Activated CD4-positive, alpha-beta T cell treated with anti-CD3 and anti-CD28 coated beads, Interleukin-2, amount 50 U/mL, for 16 hours (primary cell): ENCODE measurements at places on chromosomes 6 and 20.

DNA sequence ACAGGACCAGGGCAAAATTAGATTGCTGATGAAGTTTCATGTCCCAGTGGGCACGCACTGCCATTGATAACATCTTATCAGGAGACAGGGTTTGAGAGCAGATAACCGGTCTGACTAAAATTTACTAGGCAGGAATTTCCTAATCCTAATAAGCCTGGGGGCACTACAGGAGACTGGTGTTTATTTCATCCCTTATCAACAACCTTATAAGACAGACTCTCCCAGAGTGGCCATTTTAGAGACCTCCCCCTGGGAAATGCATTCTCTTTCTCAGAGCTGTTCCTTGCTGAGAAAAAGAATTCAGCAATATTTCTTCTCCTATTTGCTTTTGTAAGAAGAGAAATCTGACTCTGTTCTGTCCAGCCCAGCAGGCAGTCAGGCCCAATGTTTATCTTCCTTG, 423.4 kb upstream of the IMPG1 start:
- no peak for DNase-seq

GRCh38 chr6:38054527-38055202, 235.1 kb downstream of the ZFAND3 start:
- no peak for DNase-seq

DNA sequence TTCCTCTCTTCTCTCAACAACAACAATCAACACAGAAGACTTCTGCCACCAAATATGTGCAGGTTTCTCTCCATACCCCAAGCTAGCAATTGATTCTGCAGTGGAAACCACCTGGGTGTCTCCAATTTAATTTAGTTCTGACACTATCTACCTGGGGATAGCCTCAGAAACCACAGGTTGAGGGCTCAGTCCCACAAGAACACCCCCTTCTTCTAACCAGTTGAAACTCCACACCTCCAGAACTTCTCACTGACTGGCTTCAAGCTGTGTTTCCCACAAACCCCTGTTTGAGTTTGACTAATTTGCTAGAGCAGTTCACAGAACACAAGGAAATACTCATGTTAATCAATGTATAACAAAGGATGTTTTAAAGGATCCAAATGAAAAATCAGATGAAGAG, 52.5 kb upstream of the SPTLC3 start:
- no peak for DNase-seq

GRCh38 chr6:153309651-153310050, 178.6 kb upstream of the RGS17 start:
- no peak for DNase-seq

DNA sequence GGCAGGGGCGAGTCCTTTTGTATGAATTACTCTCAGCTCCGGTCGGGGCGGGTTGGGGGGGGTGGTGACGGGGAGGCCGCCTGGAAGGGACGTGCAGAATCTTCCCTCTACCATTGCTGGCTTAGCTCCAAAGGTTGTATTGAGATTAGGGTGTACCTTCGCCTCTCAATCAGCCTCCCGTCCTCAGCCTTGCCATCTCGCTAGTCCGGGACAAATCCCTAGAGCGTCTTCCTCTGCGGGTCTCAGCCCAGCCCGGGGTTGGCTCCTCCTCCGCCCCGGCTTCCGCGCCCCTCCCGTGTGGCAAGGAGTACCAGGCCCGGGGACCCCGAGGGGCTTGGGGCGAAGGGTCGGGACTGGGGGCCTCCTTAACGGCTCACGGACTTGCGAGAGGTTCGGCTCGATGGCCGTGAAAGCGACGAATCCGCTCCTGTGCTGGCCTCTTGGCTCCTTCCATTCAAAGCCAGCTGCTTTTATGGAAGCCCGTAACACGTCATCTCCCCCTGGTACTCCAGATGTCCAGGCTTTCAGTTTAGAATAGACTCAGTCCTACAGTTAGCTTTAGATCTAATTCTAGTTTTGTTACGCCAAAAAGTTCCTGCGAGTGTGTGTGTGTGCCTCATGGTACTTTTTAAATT, 636 bp upstream of the EEF1A1 start:
- no peak for DNase-seq

DNA sequence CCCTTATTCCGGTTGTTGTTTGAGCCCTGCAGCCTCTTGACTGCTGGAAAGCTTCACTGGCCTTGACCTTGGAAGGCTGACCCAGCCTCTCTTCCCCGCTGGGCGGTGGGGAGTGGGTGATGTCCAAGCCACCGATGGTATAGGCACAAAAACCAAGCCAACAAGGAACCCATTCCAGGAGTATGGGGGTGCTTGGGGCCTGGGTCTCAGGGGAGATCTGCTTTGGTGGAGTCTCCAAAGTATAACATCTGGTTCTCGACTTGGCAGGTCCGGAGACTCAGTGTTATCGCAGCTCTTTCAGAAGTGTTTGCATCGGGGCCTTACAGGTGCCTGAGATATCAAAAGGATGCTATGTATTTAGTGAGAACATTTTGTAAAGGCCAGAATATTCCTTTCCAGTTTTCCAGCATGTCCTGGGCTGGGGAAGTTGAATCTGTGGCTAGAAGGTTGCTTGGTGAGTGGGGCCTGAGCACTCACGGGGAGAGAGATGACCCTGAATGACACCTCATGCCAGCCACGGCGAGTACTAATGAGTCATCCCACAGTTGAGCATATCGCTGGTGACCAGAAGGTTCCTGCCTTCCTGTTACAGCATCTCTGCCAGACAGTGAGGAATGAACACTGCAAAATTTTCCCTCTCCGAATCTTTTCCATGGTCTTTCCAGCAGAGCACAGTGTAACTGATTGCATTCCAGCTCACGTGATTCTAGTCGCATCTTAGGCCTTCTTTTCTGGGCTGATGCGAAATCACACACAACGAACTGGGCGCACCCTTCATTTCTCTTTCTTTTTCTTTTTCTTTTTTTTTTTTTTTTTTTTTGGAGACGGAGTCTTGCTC, 133.9 kb downstream of the ZDHHC14 start:
- peak; percentile 23 for DNase-seq

DNA sequence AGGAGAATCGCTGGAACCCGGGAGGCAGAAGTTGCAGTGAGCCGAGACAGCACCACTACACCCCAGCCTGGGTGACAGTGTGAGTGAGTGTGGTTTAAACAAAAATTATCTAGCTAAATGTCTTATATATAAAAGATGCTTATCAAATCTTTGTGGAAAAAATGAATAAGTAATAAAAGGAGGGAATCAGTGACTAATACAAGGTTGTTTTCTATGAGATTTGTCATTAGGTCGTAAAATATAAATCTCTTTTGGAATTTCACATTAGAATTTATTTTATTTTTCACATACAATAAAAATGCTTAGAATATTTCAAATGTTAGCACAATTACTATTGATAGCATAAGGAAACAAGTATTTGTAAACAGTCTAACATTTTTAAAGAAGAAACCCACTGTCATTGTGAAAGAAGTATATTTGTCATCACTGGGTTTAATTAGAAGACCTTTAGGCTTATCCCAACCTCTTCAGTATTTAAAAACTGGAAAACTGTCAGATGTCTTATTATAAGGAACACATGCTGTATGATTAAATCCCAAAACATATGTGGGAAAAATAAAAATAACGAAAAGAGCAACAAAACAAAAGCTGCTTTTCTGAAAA, 47.1 kb downstream of the ASCC3 start:
- no peak for DNase-seq

DNA sequence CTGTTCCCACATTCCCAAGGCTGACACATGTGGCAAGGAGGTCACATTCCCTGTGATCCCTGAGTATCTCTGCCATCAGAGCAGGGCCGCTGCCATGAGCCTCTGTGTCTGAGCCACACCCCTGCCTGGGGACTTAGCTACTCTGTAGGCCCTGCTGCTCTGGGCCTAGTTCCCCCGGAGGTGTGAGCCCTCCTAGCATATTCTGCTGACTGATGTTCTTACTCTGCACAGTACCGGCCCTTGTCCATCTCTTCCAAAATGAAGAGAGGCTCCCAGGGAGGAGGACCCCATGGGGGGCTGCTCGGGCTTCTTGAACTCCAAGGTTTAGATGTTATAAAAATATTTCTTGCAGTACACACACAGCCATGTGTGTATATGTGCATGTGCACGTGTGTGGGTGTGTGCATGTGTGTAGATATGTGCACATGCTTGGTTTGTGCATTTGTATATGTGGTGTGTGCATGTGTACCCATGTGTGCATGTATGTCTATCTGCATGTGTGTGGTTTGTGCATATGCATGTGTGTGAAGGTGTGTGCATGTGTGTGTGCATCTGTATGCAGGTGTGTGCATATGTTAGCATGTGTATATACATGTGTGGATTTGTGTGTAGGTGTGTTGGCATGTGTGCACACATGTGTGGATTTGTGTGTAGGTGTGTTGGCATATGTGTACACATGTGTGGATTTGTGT, 101.2 kb downstream of the ERMARD start:
- no peak for DNase-seq

- DNase-seq: no peak
These were observed 87.3 kb upstream of the TULP1 start for GRCh38 chr6:35599761-35600658.

DNA sequence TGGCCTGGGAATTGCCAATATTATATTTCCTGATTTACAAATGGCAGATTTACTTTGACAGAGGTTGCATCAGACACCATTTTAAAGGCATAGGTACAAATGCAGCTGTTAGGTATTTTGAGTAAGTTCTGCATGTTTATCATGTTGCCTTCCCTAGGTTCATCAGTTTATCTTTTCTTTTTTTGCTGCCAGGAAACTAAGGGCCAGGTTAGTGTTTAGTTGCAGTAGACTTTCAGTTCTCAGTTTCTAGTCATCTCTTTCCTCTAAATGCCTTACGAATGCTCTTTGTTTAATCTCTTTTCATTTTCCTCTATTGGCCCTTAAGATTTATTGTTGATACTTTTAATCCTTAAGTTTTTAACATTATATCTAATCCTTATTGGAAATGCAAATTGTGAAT, 129.9 kb downstream of the SMAP1 start:
- DNase-seq: peak; percentile 6

GRCh38 chr20:24870881-24871280, 78.2 kb upstream of the CST7 start:
- no peak for DNase-seq

DNA sequence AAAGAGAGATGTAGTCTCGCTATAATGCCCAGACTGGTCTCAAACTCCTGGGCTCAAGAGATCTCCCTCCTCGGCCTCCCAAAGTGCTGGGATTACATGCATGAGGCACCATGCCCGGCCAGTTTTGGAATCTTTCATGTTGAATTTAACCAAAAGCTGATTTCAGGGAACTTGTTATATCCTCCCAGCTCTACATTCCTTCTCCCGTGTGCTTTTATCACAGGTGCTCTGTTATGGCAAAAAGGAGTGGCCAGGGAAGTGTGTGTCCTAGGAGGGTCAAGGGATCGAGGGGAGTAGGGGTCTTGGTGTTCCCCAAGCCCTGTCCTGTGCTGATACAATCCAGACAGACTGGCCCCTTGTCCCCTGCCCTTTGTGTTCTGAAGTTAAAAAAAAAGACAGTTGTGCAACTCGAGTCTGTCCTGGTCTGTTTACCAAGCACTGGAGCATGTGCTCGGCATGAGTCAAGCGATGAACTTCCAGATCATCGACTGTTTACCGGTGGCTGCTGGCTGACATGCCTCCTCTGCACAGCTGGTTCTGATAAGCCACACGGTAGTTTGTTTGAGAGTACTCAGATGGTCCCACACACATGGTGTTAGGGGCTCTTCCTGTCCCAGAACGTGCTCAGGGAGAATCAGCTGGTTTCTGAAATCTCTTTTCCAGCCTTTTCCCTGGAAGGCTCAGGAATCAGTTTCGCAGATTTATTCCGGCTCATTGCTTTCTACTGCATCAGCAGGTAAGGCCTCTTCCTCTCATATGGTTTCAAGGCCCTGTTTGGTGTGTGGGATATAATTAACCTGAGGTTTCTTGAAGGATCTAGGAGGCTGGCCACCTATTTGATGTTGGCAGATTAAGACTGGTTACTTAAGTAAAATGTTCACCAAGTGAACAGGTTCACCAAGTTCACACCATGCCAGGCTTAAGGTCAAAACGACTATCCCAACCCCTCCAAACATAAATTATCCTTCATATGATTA, 52.6 kb upstream of the NAA20 start:
- DNase-seq: no peak

GRCh38 chr6:106192824-106193223, 106.7 kb downstream of the PRDM1 start:
- DNase-seq: no peak

DNA sequence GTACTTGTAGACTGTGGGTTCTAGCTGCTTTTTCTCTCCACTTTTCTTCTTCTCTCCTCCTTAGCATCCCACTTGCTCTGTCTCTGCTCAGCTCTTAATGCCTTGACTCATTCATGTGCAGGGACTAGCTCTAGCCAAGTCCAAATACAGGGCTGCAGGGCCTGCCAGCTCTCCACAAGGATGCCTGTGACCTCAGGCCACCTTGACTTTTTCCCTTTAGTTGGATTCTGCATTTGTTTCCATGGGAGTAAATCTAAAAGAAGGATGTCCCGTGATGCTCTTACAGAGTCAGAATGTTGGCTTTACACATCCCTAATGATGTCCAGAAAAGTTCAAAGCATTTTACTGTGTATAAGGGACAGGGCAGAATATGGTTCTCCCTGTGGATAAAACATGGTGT, 101.8 kb upstream of the PREP start:
- DNase-seq: no peak

GRCh38 chr6:24901698-24902328, 33.9 kb downstream of the RIPOR2 start:
- no peak for DNase-seq

- DNase-seq: no peak
These were observed 82.5 kb downstream of the TRIM27 start for GRCh38 chr6:28841290-28841689.

- DNase-seq: no peak
These were observed 29.3 kb downstream of the GRIK2 start for GRCh38 chr6:101422811-101423210.

- DNase-seq: no peak
These were observed 205.0 kb upstream of the SASH1 start for GRCh38 chr6:148137652-148138051.

GRCh38 chr20:22425344-22426295, 158.8 kb downstream of the FOXA2 start:
- no peak for DNase-seq

DNA sequence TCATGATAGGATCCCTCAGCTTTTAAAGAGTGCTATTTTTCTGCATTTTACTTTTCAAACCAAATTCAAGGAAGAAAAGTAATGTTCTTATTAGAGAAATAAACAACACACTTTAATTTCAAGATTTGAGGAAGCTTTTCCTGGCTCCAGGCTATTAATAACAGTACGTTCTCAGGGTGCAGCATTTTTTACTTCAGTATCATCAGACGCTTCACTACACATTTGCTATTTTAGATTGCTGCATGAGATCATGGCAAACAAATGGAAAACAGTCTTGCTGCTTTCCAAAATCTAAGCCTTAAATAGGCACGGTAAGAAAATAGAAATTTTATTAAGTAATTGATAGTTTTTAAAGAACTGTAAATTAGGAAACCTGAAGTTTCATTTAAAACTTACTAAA, 253.6 kb upstream of the EXOC2 start:
- no peak for DNase-seq

GRCh38 chr6:161947371-161947770, 673.5 kb upstream of the AGPAT4 start:
- DNase-seq: no peak

- DNase-seq: no peak
These were observed 6.2 kb upstream of the MAFB start for GRCh38 chr20:40695214-40695613.

- DNase-seq: no peak
These were observed 147.1 kb upstream of the RREB1 start for GRCh38 chr6:6960571-6961251.
